ENCODE measurements at places on chromosomes 16 and 17.

- no peak for DNase-seq
These were observed 176.3 kb downstream of the VPS53 start for GRCh38 chr17:538181-538973.

DNA sequence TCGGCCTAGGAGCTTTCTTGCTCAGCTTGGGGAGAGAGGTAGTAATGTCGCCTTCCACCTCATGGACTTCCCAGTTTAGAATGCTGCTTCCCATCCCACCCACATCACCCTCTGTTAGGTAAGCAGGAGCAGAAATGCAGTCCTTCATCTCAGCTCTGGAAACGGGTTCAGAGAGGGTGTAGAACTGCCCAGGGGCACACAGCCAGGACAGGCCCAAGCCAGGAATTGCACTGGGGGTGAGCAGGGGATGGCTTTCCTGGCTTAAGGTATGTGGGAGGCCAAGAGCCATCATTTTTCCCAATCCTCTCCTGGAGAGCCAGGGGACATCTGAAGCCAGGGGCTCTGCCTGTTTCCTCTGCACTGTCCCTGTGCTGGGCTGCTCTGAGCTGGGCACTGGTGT is 33.6 kb downstream of the RAI1 start:
- no peak for DNase-seq

- DNase-seq, result no peak
These were observed 1.0 kb downstream of the KRT13 start for GRCh38 chr17:41504246-41504977.

DNA sequence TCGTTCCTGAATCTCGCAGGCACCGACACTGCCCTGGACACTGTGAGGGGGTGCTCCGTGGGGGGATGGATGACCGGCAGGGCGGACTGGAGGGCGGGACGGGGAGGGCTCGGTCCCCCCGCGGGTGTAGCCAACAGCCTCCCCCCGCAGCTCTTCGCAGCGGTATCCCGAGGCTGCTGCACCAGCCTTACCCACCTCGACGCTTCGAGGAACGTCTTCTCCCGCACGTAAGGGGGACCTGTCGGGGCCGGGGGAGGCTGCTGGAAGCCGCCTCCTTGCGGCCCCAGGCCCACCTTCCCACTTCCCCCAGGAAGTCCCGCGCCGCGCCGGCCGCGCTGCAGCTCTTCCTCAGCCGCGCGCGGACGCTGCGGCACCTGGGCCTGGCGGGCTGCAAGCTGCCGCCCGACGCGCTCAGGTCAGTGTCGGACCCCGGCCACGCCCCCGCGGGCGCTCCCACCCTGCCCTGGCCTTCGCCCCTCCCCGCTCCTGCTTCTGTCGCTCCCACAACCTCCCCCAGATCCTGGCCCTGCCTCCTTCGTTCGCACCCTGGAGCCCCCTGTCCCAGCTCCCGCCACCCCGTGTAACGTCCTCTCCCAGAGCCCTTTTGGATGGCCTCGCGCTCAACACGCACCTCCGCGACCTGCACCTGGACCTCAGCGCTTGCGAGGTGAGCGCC is 3.3 kb downstream of the CARMIL2 start:
- no peak for DNase-seq

DNA sequence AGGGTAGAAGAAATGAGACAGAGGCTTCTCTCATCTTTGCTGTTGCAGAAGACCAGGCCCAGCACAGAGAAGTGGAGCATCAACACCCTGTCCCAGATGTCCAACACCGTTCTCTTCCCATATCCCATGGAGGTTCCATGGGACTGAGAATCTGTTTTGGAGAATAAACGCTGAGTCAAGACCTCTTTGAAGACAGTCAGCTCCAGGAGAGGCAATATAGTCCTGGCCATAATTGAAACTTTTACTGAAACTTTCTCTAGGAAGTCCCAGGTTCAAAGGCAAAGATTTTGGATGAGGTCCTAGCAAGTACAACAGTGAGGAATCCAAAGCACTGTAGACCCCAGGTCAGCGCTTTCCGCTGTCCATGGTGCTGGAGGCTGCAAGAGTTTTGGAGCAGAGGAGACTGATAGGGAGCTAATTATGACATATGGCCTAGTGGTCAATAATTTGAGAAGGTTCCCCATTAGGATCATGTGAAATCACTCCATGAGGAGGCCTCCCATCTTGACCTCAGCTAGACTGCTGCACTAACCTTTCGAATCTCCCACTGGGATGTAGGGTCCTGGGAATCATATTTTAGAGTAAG is 36.0 kb downstream of the OSBPL7 start:
- no peak for DNase-seq

GRCh38 chr16:72173997-72174396 is 2.0 kb upstream of the PMFBP1 start:
- no peak for DNase-seq

GRCh38 chr16:10868596-10869469 is 8.2 kb upstream of the CIITA start:
- DNase-seq, result no peak

DNA sequence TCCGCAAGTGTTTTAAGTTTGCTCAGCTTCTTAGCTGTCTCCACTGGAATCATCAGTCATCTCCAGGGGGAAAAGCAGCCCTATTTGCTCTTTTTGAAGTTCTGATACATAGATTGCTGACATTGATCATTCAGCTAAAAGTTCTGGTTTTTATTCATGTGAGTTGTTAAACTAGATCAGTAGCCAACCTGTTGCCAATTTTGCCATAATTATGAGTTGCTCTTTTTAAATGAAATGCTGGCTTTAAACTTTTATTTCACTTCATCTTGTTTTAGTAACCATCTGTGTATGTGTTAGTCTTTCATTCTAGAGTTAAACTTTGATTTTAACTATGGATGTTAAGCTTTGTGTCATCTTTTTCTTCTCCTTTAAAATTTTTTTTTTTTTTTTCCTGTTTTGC is 12.5 kb downstream of the UTP18 start:
- no peak for DNase-seq

GRCh38 chr17:29252101-29252791 is 5.6 kb downstream of the CRYBA1 start:
- no peak for DNase-seq

DNA sequence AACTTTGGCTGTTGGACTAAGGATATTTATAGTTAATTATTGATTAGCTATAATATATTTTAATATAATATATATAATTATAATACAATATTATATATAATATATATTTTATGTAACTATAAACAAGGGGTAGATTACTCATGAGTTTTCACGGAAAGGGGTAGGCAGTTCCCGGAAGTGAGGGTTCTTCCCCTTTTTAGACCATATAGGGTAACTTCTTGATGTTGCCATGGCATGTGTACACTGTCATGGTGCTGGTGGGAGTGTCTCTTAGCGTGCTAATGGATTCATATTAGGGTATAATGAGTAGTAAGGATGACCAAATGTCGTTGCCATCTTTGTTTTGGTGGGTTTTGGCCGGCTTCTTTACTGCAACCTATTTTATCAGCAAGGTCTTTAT is 315.6 kb downstream of the WWOX start:
- DNase-seq, result no peak

- no peak for DNase-seq
These were observed 133.3 kb downstream of the CA10 start for GRCh38 chr17:52025236-52025635.

DNA sequence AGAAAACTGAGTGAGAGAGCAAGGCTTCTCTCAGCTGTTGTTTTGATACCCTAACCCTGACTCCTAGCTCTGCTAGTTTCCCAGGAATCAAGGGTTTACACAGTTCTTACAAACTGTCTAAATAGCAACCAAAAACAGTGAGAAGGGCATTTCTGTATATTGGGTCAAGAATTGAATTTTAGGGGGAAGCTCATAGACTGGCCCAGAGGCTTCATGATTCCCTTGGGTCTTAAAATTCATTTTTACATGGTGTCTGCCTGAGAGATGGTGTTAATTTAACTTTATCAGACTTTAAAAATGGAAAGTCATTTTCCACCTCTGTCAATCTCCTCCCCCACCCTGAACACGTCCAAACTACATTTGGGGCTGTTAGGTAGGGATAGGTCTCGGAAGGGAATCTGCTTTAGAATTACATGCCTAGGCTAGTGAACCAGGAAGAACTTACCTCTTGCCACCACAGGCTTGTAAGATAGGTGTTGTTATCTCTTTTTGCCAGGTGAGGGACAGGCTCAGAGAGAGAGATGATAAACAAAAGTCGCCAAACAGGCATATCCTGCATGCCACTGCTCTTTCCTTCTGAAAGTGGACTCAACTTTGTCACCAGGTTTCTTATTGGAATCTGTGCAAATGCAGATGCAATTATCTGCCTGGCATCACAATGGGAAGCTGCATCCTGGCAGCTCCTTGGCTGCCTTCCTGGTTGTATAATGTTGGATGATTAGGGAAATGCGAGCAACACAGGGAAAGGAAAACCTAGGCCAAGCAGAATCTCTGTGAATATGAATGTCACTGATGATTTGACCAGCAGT is 3.1 kb downstream of the PHAF1 start:
- no peak for DNase-seq

GRCh38 chr17:13182854-13183253 is 165.0 kb upstream of the ELAC2 start:
- DNase-seq, result no peak

GRCh38 chr16:1613728-1614455 is 1.7 kb downstream of the CRAMP1 start:
- DNase-seq, result peak; percentile 12

- no peak for DNase-seq
These were observed 133.4 kb downstream of the OR1D5 start for GRCh38 chr17:2929881-2930533.

DNA sequence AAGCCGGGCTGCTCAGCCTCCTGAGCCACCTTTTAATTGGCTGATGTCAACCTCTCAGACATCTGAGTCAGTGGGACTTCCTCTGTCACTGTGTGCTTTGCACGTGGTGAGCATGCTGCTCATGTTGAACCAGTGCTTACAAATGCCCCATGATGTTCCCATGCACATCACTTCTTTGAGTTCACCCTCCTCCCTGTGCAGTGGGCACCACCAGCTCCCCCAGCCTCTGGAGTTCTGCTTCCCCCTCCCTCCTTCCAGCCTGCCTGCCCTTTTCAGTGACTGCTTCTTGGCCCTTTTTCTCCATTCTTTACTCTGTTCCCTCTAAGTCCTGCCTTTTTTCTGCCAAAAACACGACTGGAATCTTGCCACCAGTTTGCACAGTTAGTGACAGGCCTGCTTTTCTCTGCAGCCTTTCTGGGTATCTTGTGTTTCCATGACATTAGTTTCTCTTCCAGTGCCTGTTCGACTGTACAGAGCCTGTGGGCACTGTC is 41.6 kb downstream of the USP10 start:
- no peak for DNase-seq

DNA sequence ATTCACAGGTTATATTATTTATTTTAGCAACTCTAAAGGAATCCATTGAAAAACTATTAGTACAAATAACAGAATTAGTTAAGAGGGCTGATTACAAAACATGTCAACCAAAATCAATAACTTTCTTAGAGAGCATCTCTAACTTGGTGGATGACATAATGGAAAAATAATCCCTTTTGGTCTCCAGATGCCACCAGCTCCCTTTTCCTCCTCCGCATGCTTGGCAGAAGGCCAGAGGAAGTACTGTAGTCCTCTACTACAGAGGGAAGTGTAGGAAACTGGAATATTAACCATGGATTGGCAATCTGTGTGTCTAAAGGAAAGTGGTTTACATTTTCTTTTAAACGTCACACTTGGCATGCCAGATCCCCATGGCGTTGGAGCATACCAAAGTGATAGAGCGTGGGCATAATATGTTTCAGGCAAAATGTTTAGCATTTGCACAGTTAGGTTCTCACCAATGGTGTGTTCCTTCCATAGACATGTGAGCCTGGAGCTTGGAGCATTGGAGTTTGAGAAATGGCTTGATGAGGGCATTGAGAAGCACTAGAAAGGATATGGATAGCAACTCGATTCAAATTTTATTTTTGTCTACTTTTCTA is 106.3 kb downstream of the PRKCB start:
- DNase-seq, result no peak

DNA sequence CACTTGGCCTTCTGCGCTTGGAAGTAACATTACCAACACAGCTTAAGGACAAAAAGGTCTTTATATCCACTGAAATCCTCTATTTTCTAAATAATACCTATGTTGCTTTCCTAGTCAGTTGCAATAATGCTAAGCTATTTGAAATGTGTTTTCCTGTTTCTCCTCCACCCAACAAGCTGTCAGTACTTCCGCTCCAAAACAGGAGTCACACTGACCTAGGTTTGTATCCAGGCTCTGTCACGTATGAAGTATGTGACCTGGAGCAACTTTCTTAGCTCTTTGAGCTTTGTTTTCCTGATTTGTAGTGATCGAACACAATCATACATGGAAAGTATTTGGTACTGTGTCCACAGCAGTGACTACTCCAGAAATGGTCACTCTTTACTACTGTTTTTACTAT is 24.3 kb upstream of the MYLK3 start:
- no peak for DNase-seq

- no peak for DNase-seq
These were observed 6.5 kb downstream of the TM4SF5 start for GRCh38 chr17:4777969-4778760.

- no peak for DNase-seq
These were observed 88.3 kb downstream of the PRKCB start for GRCh38 chr16:23924128-23924527.

DNA sequence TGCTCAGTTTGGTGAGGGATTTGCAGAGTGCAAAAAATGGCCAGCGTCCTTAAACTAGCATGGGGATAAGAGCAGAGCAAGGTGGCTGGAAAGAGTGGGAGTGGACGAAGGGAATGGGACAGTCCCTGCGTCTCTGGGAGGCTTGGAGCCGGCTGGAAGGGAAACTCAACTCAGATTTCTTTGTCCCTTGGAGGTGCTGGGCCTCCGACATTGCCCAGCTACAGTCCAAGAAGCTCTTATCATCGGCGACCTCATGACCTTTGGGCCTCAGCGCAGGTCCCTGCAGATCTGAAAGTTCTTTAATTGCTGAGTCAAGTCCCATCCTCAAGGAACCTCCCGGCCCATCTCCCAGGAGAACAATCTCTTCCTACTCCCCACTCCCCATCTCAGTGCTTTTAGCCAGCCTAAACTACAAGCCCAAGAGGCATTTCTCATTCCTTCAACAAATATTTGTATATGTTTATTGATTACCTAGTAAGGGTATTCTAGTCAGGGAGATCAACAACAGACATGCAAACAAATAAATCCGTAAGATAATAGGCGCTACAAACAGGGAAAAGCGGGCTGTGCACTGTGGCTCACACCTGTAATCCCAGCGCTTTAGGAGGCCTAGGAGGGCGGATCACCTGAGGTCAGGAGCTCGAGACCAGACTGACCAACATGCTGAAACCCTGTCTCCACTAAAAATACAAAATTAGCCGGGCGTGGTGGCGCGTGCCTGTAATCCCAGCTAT is 985 bp upstream of the TMEM107 start:
- no peak for DNase-seq

GRCh38 chr17:1612400-1612799 is 16.2 kb downstream of the SLC43A2 start:
- no peak for DNase-seq

- peak; percentile 61 for DNase-seq
These were observed 677 bp downstream of the SNTB2 start for GRCh38 chr16:69187446-69188235.

All from T-helper 2 cell treated with Interferon-gamma antibody and Interleukin-4, amounts not matched to agents 5 μg/mL and 100 μg/mL, for 36 hours (primary cell).